ENCODE measurements at places on chromosomes 7 and 10.

DNA sequence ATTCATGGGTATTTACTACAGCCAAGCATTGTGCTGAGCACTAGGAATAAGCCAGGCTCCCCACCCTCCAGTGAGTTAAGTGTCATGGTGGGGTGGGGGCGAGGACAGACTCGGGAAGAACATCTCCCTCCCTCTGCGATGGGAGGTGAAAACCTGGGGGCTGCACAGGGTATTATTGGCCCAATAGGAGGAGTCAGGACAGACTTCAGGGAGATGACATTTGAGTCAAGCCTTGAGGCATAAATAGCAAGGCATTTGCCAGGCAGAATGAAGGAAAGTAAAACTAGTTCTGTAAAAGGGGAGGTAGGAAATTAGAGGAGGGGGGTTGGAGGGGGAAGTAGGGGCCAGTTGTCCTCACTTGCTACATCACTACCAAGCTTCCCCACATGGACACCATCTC lies 18.9 kb downstream of the NKX2-3 start:
- no peak for DNase-seq

- no peak for DNase-seq
Measured at GRCh38 chr10:75647675-75648074, 216.3 kb downstream of the LRMDA start.

- no peak for DNase-seq
Measured at GRCh38 chr7:80721883-80722615, 83.6 kb downstream of the CD36 start.

DNA sequence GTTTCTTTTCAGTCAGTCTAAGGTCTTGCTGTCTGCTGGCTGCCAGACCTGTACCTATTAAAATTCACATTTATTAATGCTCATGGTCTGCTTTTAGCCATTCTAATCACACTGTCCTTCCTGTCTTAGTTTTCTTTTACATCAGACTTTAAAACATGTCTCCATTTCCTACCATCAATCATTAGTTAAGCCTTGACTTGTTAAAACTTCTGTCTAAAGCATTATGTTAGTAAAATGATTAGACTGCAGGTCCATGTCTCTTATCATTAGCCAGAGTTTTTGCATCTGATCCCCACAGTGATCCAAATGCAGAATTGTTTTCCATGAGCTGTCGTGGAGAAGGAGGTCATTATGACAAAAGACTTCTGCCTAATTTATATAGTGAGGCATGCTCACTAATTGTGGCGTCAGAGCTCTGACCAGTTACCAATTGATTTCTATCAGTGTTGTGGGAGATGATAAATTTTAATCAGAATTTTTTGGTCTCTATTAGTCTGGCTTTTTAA lies 226.5 kb downstream of the DKK1 start:
- no peak for DNase-seq

DNA sequence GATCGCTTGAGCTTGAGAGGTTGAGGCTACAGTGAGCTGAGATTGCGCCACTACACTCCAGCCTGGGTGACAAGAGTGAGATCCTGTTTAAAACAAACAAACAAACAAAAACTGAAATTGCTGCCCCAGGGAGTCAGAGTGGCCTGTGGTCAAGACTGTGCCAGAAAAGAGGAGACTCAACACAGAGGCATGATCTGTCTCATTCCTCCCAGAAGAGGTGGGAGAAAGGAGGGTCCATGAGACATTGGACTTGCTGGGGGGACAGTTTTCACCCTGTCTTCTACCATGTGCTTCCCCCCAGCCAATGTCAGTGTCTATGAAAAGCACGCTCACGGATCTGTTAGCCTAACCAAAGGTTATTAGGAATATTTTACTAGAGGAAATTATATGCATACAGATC lies 3.2 kb downstream of the ZNF853 start:
- no peak for DNase-seq

DNA sequence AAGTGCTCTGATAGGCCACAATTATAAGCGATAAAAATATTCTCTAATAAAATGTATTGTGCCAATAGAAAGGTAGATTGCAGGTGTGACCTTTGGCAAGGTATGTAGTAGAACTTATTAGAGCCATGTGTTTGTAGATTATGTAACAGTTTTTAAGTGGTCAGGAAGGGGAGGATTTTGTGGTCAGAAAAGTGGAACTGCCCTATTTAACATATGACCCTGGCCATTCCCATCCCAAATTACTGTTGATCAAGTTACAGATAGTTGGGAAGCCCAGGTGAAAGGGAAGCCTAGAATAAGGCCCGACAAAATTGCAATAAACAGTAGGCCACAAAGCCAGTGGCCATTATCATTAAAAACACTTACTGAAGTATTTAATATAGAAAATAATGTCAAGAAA lies 89.2 kb downstream of the SPAG6 start:
- DNase-seq, result no peak
